DND-41 (cell line): ENCODE measurements at places on chromosomes 16 and 17.
A peak's percentile ranks its signal among the peaks of the same experiment; 100 is the strongest.

- peak; percentile 81 for DNase-seq
Measured at GRCh38 chr17:42248351-42249179, 27.6 kb downstream of the STAT5B start.

- DNase-seq = no peak
Measured at GRCh38 chr16:11526655-11527350, 59.9 kb downstream of the LITAF start.

DNA sequence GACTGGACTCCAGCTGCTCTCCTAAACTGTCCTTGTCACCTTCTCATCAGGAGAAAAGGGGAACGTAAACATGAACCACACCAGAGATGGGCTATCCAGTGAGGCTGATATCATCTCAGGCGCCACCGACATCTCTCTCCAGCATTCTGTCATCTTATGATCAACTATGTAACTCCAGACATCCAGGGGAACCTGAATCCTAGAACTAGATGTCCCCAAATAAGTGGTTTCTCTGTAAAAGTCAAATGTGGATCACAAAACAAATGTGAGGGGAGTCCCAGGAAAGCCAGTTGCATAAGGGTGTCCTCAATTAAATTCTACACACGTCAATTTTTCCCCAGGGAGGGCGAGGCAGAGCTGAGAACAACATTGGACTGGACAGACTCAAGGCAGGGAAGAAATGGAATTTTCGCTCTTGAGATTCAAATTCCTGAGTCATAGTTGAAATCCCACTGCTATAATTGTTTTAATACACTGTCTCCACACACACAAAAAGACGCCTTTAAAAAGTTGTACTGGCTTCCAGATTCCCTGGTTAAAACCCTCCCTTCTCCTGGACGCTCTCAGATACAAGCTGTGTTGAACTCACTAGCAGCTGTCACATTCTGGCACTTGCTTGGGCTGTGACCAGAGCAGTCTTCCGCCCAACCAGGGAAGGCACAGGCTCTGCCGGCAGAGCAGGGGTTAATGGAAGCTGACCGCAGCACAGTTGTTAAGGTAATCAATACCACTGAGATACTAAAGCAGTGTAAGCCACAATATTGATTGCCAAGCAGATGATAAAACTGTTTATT, 62.6 kb downstream of the ZFHX3 start:
- no peak for DNase-seq

- no peak for DNase-seq
Measured at GRCh38 chr16:12569061-12569460, 234.6 kb downstream of the CPPED1 start.

GRCh38 chr16:86781046-86781445, 202.7 kb downstream of the FOXL1 start:
- DNase-seq = no peak

DNA sequence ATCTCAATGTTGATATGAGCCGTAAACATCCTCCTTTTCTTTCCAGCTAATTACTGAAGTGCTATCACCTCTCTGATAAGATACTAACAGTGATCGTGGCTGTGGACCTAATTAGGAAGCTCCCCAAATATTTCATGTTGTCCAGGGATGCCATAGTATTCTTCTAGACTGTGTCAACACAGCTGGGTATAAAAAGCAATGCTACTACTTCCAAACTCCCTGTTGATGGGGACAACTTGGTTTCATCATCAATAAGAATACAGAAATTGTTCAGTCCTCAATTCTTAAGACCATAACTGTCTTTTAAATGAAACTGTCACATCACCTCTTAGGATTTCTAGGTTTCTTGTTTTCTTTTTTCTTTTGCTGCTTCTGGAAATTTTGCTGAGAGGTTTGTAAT, 530.6 kb downstream of the TOX3 start:
- no peak for DNase-seq

- no peak for DNase-seq
Measured at GRCh38 chr17:67262435-67263117, 17.6 kb upstream of the HELZ start.

DNA sequence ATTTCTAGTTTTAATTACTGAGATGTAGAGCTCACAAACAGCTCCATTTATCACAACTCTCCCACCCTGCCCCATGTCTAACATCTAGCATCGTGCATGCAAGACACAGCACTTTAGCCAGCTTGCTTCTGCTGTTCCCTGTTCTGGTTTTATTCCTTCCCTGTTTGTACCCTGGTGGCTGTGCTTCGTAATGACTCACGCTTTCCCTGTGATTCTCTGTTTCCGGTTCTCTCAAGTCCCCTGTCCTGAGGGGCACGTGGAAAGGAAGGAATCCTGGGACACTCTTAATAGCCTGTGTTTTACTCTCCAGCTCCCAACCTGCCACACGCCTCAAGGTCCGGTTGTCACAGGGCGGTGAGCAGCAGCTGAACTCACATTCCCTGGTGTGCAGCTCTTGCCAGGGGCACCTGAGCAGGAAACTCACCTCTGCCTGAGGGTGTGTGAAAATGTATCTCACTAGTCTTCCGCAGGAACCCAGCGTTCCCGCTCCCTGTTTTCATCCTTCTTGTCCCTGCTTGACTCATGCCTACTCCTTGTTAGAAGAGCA, 10.6 kb downstream of the SHISA6 start:
- no peak for DNase-seq

DNA sequence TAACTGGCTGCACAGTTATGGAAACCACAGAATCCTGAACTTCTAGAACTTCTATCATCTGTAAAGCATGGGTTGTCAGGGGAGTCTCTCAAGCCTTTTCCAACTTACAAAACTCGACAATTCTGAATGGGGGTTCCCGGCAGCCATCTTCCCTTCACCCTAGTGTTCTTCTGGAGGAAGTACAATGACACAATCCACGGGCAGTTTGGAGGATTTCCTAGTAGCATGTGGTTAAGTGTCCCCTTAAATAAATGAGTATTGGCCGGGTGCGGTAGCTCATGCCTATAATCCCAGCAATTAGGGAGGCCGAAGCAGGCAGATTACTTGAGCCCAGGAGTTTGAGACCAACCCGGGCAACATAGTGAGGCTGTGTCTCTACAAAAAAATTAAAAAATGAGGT, 2.1 kb downstream of the SLC16A6 start:
- DNase-seq = no peak

DNA sequence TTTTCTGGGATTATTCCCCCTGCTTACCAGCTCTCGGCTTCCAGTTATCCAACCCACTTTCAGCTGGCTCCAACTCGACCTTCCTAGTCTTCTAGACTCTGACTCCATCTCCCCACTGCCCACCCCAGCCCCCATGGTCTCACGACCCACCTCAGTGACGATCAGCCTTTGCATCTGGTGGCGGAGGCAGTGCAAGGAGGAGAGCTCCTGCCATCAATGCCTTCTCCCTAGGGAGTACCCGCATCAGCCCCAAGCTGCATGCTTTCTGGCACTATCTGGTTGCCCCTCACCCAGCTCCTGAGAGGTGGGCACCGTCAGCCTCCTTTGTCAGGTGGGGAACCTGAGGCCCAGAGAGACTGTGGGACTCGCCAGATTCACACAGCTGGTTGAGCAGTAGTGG, 72.6 kb upstream of the RPL38 start:
- DNase-seq = no peak

- DNase-seq = no peak
Measured at GRCh38 chr17:48484256-48484655, 46.6 kb downstream of the HOXB1 start.

- DNase-seq = no peak
Measured at GRCh38 chr17:43650471-43650870, 11.3 kb downstream of the MEOX1 start.

GRCh38 chr17:4499431-4500190, 930 bp downstream of the SPNS2 start:
- peak; percentile 50 for DNase-seq

DNA sequence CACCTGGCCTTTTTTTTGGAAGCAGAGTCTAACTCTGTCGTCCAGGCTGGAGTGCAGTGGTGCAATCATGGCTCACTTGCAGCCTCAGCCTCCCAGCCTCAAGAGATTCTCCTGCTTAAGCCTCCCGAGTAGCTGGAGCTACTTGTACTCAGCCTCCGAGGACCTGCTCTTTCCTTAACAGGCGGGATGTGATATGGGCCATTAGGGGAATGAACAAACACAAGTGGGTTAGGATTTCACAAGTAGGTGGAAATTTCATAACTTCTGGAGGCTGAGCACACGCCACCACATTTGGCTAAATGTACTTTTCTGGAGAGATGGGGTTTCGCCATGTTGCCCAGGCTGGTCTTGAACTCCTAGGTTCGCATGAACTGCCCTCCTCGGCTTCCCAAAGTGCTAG, 4.1 kb downstream of the PAM16 start:
- DNase-seq = no peak

DNA sequence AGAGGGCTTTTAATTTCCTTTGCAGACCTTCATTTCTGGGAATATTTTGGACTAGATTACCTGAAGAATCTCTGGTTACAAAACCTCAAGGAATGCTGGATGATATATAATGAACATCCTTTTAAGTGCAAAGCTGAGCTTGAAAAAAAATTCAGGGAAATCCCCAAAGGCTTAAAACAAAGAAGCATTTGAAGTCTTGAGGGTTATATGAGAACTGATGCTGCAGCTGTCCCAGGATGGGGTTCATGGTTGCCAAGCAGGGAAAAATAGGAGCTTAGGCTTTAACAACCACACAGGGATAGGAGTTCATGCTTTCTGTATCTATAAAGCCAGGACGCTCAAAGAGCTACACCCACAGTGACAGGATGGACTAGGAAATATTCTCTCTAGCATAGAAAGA, 150.4 kb upstream of the IRX5 start:
- no peak for DNase-seq

DNA sequence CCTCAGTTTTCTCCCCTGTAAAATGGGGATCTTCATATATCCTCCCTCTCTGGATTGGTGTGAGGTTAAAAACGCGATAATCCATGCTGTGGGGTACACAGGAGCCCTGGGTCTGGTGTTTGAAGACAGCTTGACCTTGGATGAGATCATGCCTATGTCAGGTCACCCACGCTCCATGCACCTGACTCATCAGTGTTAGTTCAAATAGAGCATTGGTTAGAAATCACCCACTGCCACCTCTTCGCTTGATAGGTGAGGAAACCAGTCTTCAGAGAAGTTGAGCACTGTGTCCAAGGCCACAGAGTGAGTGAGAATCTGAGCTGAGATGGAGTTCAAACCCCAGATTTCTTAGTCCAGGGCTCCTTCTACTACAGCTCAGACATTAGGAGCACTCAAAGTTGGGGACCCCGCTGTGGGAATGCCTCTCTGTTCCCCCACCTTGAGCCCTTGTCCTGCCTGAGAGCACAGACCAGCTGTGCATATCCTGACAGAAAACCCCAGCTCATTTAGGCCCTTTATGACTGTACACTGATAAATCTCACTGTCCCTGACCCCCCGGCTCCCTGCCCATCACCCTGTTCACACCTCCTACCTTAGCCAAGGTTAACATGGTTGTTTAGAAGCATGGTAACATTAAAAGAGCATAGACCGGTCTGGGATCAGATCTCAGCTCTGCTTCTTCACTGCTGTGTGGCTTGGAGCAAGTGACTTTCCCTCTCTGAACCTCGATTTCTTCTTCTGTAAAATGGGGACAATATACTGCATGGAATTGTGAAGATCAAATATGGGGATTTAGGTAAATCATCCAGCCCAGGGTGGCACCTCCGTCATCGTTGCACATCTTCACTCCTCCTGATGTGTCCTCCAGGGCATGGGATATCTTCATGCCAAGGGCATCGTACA, 22.4 kb upstream of the LGALS9 start:
- DNase-seq = no peak

DNA sequence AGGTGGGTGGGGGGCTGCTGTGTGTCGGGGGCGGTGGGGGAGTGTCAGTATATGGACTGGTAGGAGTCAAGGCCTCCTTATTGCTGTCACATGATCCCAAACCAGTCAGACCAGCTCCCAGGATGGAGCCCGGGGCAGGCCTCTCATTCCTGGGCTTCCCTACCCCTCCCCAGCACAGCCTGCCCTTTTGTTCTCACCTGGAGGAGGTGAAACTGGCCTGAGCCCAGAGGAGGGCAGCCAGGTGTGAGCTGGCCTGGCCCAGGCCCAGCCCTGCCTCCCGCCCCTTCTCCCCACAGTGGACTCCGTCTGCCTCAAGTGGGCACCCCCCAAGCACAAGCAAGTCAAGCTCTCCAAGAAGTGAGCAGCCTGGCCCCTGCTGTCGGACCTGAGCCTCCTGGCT, 4.6 kb downstream of the PRSS8 start:
- no peak for DNase-seq

- no peak for DNase-seq
Measured at GRCh38 chr16:85753559-85753958, 2.7 kb upstream of the C16orf74 start.

- no peak for DNase-seq
Measured at GRCh38 chr17:19705771-19706770, 10.3 kb downstream of the SLC47A2 start.

GRCh38 chr16:56679818-56680217, 2.5 kb upstream of the MT1X start:
- DNase-seq = no peak

- DNase-seq = peak; percentile 40
Measured at GRCh38 chr17:17892009-17892408, 55.2 kb upstream of the SREBF1 start.

GRCh38 chr16:77298418-77299360, 99.5 kb downstream of the SYCE1L start:
- no peak for DNase-seq

DNA sequence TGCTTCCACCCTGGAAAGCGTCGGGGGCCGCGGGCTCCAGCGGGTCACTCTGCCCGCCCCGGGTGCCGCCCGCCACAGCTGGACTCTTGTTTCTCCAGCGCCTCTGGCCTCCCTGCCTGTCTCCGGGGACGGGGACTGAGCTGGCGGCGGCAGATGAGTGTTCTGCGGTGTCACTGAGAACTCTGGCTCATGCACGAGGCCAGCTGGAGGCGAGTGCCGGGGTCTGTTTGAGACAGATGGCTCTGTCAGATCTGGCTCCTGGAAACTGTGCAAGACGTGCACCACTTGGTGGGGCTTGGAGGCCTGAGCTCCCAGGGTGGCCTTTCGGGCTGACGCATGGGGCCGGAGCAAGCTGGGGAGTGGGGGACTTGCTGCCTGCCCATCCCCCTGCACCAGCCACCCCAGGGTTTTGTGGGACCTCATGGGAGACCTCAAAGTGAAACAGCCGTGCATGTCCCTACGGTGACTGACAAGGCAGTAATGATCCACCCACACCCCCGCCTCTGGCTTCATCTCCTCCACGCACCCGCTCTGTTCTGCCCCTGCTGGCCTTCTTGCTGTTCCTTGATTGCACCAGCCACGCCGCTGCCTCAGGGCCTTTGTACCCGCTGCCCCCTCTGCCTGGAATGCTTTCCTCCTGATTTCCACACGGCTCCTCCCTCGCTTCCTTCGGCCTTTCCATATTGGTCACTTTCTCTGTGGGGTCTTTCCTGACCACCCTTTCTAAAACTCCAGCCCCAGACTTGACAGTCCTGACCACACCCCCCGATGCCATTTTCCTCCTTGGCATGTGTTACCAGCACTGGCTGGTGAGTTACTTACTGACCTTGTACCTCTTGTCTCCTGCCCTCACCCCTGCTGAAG, 174.9 kb upstream of the CIBAR2 start:
- DNase-seq = no peak

DNA sequence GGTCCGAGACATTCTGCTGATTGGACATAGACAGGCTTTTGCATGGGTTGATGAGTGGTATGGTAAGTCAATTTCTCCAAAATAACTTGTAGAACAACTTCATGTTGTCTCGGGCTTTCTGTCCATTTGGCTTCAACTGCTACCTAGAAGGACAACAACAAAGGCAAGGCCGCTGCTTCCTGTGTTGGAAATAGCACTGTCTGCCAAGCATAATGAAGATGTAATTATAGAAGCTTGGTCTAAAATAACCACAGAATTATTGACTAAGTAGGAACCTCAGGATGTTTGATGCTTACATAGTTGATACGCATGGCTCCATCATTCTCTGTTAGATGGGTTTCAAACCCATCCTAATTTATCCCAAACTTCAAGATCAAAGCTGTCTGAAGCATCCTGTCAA, 42.3 kb upstream of the NOL11 start:
- no peak for DNase-seq
